ENCODE measurements at places on chromosomes 12 and 14. TPM values are rescaled to one million over a fixed set of nuclear protein-coding genes. Genes with fewer than 3 reads are reported as not detected.

DNA sequence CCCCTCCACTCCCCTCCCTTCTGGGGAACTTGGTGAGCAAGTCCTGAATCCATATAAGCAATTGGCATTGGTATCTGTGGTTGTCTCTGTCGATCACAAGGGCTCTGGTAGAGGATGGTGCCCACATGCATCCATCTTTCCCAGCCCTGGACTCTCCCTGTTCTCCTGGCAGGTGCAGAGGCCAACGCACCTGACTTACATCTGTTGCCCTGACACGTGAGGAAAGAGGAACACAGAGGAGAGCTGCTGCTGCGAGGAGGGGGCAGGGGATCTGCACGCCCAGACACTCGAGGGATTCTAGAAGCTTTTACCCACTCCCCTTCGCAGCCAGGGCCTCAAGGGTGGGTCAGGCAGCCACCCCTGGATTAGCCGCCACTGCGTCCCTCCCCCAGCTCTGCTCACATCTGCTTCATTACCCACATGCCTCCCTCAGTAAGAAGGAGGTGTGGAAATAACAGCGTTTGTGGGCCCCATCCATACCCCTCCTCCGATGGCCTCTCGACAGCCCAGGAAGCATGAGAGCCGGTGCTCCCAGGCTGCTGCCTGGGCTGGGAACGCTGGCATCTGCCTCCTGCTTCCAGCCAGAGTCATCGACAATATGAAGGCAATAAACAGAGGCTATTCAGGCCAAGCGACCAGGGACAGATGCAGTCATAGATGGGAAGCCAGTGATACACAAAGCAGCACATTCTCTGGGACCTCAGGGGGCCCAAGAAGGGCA lies 56.5 kb downstream of the KDM2B start:
- DNase-seq: no peak
- no peak overlapping the region for H3K27ac ChIP-seq
- H3K4me1 ChIP-seq: no peaks in the 10 kb centered on the region
- H3K4me3 ChIP-seq: no peak overlapping the region

GRCh38 chr12:71436696-71437095 lies 2.9 kb upstream of the LGR5 start:
- DNase-seq: no peak
- no peaks in the 10 kb centered on the region for H3K27me3 ChIP-seq
- no peak overlapping the region for H3K4me3 ChIP-seq
- H3K27ac ChIP-seq: no peak overlapping the region
- no peaks in the 10 kb centered on the region for H3K36me3 ChIP-seq
- H3K4me1 ChIP-seq: peaks cover 19% of the 10 kb centered on the region

DNA sequence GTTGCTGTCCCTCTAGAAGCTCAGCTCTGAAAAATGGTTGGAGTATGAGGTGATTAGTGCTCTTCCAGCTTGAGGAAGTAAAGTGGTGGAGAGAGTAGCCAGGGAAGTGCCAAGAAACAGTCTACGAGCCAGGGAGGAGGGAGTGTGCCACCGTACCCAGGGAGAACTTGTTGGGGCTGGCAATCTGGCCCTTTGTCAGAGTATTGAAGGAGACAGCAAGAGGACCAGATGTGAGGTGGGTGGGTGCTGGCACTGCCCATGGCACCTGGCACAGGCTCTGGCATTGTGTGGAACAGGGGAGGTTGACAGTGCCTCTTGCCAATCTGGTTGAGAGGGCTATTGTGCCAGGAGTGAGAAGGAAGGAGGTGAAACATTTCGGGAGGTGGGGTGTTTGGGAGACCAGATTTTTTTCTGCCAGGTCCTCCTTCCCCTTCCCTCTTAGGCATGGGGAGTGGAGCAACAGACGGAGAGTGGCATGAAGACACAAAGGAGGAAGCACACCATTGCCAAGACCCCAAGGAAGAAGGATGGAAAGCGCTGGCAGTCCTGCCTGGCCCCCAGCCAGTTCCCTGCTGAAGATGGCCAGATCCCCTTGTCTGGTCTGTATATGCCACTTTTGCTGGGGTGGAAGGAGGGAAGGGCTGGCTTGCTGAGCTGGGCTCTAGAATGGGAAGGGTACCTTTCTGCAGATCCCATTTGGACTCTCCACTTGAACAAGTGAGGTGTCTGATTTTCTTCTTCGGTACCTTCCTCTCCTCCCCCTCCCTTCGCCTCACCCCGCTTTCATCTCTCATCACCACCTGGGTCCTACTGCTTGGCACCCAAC lies 37.5 kb downstream of the ZFHX2 start:
- peaks cover 5% of the 10 kb centered on the region for H3K4me1 ChIP-seq
- H3K36me3 ChIP-seq: no peaks in the 10 kb centered on the region
- H3K27ac ChIP-seq: no peak overlapping the region
- DNase-seq: no peak

ESR2 gene
- 0.27 TPM for total RNA-seq
